ENCODE measurements at places on chromosomes 3 and 15.
A peak's percentile ranks its signal among the peaks of the same experiment; 100 is the strongest.

DNA sequence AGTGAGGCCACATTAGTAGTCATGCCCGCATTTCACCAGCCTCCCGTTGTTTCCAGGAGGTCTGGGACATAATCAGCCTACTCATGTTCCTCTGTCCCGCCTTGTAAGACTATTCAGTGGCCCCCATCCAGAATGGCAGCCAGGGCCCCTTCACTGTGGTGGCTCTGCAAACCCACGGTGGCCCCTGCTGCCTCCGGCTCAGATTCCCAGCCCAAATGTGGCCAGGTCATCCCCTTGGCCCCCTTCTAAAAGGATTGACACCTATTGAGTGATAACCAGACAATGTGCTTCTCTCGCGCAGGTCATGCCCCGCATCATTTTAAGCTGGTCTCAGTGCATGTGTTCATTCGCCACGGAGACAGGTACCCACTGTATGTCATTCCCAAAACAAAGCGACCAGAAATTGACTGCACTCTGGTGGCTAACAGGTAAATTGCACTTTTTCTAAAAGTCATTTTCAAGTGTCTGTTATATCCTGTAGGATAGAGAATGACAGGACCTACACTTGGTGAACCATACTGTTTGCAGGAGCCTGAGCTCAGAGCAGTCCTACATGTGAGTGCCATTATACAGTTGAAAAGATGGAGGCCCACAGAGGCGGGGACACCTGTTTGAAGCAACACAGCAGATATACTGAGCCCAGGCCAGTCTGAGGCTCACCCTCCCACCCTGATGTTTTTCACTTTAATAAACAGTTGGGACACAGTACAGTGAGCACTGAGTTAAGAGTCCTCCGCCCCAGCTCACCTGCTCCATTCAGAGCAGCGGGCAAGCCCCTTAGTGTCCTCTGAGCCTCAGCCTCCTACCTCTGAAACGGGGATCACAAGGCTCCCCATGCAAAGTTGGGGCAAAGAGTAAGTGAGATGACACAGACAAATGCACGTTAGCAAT is 47.7 kb downstream of the PXYLP1 start:
- peak; percentile 41 for DNase-seq

- DNase-seq = no peak
These were observed 147.5 kb downstream of the NFKBIZ start for GRCh38 chr3:101996832-101997231.

DNA sequence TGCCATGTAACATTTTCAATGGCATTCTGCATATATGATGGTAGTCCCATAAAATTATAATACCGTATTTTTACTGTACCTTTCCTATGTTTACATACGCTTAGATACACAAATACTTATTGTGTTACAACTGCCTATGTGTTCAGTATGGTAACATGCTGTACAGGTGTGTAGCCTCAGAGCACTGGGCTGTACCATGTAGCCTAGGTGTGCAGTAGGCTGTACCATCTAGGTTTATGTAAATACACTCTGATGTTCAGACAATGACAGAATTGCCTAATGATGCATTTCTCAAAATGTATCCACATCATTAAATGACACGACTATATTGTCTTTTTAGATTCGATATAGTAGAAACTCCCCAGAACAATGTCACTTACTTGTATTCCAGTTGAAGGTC is 22.7 kb downstream of the CD80 start:
- DNase-seq = peak; percentile 33

DNA sequence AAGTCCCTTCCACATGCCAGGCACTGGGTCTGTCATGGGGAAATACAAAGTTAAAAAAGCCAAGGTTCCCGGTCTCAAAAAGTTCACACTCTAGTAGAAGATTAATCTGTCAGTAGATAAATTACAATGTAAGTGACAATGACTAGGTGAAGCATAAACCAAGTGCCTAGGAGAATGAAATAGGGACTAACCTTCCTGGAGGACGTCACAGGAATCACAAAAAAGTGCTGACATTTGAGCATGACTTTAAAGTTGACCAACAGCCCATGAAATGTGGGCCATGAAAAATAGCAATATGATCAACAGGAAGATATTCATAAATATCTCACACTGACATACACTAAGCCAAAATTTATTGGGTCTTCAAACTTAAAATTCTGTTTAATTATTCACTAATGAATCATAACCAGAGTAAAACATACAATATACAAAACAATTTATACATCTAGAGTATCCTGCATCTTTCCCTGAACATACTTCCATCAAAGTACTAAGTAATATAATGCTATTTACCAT is 20.0 kb downstream of the COPS2 start:
- DNase-seq = no peak

- DNase-seq = no peak
These were observed 15.8 kb upstream of the ABTB1 start for GRCh38 chr3:127656906-127657305.

Measured in DMS153 (cell line).